Right lobe of liver (tissue), 6 donors: ENCODE measurements at places on chromosomes 2 and 18. TPM values are rescaled to one million over a fixed set of nuclear protein-coding genes. Genes with fewer than 3 reads are reported as not detected.

Gene CCDC85A
- 0.31 TPM for total RNA-seq

Gene BOK
- 119 TPM for total RNA-seq

Gene EPC2
- total RNA-seq, result 11.1 TPM

Gene C2orf76
- 4.0 TPM for total RNA-seq

Gene SP140
- 0.43 TPM for total RNA-seq

Gene NEU2
- not detected for total RNA-seq

Gene ASNSD1
- 19.5 TPM for total RNA-seq

Gene TMEM247
- total RNA-seq, result not detected

Gene ANKRD62
- not detected for total RNA-seq

Gene SLC5A7
- not detected for total RNA-seq

Gene TXNDC2
- total RNA-seq, result not detected

- H3K27me3 ChIP-seq, result peaks cover 20% of the 10 kb centered on the region
- no peaks in the 10 kb centered on the region for H3K36me3 ChIP-seq
- no peak overlapping the region for H3K4me3 ChIP-seq
- peaks cover 12% of the 10 kb centered on the region for H3K4me1 ChIP-seq
Measured at GRCh38 chr2:176097820-176098365, 1.7 kb upstream of the HOXD12 start.

DNA sequence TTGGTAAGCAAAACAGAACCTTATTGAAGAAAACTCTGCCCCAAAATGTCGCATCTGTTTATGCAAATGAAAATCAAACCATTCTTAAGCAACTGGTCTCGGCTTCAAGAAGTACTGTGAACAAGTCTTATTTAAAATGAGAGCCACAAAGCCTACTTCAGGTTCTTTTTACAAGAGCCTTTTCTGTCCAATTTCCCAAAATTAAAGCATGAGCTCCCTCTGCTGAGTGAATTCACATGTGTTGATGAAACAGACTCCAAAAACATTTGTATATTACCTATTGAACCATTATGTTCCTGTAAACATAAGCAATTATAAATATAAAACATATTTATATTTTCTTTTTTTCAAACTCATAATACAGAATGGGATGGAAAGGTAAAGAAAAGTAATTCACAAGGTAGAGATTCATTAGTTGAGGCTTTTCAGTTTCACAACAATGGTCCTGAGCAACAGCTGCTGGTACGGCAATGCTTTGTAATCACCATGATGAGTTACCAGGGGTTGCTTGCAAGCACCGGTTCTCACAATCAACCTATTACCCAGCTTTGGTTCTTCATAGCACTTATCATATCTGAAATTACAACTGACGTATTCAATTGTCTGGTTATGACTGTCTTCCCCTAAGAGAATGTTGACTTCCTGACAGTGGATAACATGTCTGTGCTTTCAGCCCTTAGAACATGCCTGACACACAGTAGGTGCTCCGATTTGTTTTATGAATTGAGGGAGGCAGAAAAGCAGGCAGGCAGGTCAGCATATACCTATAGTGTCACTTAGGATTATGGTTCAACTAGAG is 108.4 kb upstream of the BZW1 start:
- H3K4me1 ChIP-seq, result no peaks in the 10 kb centered on the region
- no peak overlapping the region for H3K4me3 ChIP-seq
- H3K27ac ChIP-seq, result no peak overlapping the region
- no peaks in the 10 kb centered on the region for H3K27me3 ChIP-seq
- no peak for DNase-seq
- no peaks in the 10 kb centered on the region for H3K36me3 ChIP-seq

- peaks cover 3% of the 10 kb centered on the region for H3K36me3 ChIP-seq
- no peak for DNase-seq
- H3K4me3 ChIP-seq, result no peak overlapping the region
- no peaks in the 10 kb centered on the region for H3K27me3 ChIP-seq
- peaks cover 14% of the 10 kb centered on the region for H3K4me1 ChIP-seq
- H3K27ac ChIP-seq, result no peak overlapping the region
Measured at GRCh38 chr2:53852532-53852931, 7.2 kb downstream of the GPR75 start.

DNA sequence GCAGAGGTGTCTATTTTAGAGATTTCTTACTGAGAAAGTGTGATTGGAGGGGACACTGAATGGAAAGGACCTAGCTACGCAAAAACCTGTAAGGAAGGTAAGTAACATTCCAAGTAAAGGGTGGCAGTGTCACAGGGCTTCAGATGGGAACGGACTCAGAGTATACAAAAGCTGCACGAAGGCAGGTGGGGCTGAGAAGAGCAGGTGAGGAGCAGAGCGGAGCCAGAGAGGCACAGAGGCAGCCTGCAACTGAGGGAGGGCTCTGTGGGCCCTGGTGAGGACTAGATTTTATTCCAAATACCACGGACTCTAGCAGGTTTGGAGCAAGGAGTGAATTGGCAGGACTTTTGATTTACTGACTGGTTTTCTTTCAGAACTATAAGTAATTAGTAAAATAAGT is 331.3 kb upstream of the PKDCC start:
- H3K36me3 ChIP-seq, result no peaks in the 10 kb centered on the region
- H3K4me1 ChIP-seq, result no peaks in the 10 kb centered on the region
- no peak for DNase-seq
- no peak overlapping the region for H3K27ac ChIP-seq
- no peaks in the 10 kb centered on the region for H3K27me3 ChIP-seq

DNA sequence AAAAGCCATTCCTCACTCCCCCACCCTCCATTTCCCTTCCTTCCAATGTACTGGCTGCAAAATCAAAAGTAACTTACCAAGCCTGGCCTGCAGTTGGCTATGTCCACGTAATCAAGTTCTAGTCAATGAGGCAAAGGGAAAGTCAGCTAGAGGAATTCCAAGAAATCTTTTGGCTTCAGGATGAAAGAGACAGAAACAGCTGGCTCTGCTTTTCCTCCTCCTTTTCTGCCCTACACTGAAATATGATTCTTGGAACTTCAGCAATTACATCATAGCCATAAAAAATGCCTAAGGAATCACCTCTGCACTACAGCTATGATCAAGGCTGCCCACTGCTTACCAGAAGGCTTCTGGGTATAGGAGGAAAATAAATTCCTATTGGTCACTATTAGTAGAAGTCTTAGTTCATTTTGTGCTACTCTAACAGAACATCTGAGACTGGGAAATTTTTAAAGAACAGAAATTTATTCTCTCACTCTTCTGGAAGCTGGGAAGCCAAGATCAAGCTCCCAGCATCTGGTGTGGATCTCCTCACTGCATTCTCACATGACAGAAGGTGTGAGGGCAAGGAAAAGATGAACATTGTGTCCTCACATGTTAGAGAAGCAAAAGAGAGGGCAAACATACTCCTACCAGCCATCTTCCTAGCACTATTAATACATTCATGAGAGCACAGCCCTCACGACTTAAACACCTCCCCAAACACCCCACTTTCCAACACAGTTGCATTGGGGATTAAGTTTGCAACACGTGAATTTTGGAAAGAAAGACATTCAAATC is 219.9 kb downstream of the TMX3 start:
- no peaks in the 10 kb centered on the region for H3K36me3 ChIP-seq
- H3K4me1 ChIP-seq, result no peaks in the 10 kb centered on the region
- H3K27me3 ChIP-seq, result no peaks in the 10 kb centered on the region
- H3K4me3 ChIP-seq, result no peak overlapping the region

DNA sequence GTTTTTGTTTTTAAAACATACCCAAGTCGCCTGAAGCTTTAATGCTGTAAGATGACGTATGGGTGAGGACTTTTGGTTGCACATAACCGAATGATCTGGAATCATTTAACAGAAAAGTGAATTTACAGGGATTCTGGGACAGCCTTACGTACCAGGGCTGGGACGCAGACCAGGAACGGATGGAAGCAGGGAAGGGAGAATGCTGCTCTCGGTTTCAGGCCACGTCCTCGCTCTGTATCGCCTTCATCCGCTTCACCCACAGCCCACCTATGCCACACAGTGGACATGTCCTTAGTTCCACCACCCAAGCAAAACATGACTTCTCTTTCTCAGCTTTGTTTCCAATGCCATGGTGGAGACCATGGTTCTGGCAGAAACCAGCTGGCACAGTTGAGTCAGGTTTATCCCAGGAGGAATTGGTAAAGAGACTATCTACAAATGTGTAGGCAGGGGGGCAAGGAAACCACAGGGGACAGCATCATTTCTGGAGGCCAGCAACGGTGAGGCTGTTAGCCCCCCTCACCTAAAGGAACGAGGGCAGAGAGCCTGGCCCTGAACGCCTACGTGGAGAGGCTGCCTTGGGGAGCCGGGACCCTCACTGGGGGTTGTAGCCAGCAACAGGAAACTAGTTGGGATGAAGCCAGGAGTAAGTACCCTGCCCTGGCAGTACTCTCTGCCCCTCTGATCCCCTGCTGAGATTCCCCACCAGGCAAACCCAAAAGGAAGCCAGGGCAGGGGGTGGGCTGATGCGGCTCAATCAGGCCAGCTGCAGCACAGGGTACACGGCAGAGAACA is 132.5 kb downstream of the NDUFA10 start:
- DNase-seq, result peak; percentile 35
- H3K27me3 ChIP-seq, result no peaks in the 10 kb centered on the region
- H3K4me1 ChIP-seq, result no peaks in the 10 kb centered on the region
- H3K4me3 ChIP-seq, result no peak overlapping the region

- no peaks in the 10 kb centered on the region for H3K27me3 ChIP-seq
- DNase-seq, result no peak
- H3K36me3 ChIP-seq, result no peaks in the 10 kb centered on the region
- H3K4me1 ChIP-seq, result peaks cover 41% of the 10 kb centered on the region
- H3K4me3 ChIP-seq, result no peak overlapping the region
Measured at GRCh38 chr2:95390881-95391321, 11.6 kb upstream of the FAHD2A start.

DNA sequence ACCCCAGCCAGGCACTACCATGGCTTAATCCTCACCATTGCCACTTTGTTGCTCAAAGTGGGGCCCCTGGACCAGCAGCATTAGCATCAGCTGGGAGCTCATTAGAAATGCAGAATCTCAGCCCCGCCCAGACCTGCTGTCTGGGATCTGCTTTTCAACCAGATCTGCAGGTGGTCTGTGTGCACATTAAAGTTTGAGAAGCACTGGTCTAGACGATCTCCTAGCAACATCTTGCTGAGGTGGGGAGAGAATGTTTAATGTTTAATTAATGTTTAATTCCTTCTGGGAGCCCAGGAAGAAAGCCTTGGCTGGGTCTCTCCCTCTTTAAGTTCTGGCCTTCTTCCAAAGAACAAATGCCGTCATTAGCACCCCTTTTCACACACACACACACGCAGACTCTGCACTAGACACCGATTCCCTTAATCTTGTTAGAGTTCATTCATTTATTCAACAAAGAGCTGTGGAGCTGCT is 53.7 kb downstream of the EDAR start:
- H3K4me3 ChIP-seq, result no peak overlapping the region
- H3K4me1 ChIP-seq, result no peaks in the 10 kb centered on the region
- no peak overlapping the region for H3K27ac ChIP-seq
- H3K36me3 ChIP-seq, result no peaks in the 10 kb centered on the region
- H3K27me3 ChIP-seq, result no peaks in the 10 kb centered on the region

GRCh38 chr2:10919771-10920621 is 8.3 kb downstream of the KCNF1 start:
- no peak overlapping the region for H3K4me3 ChIP-seq
- no peak for DNase-seq
- no peaks in the 10 kb centered on the region for H3K4me1 ChIP-seq
- no peak overlapping the region for H3K27ac ChIP-seq
- no peaks in the 10 kb centered on the region for H3K27me3 ChIP-seq

GRCh38 chr2:49129034-49129433 is 25.3 kb downstream of the FSHR start:
- no peaks in the 10 kb centered on the region for H3K4me1 ChIP-seq
- H3K27me3 ChIP-seq, result no peaks in the 10 kb centered on the region
- no peak overlapping the region for H3K4me3 ChIP-seq
- no peak overlapping the region for H3K27ac ChIP-seq
- no peak for DNase-seq

- H3K27ac ChIP-seq, result no peak overlapping the region
- no peaks in the 10 kb centered on the region for H3K27me3 ChIP-seq
- DNase-seq, result peak; percentile 28
- H3K36me3 ChIP-seq, result no peaks in the 10 kb centered on the region
- H3K4me3 ChIP-seq, result no peak overlapping the region
Measured at GRCh38 chr2:239533569-239534316, 132.9 kb upstream of the HDAC4 start.

- H3K36me3 ChIP-seq, result no peaks in the 10 kb centered on the region
- no peaks in the 10 kb centered on the region for H3K27me3 ChIP-seq
- no peak overlapping the region for H3K4me3 ChIP-seq
- peaks cover 10% of the 10 kb centered on the region for H3K4me1 ChIP-seq
- no peak for DNase-seq
Measured at GRCh38 chr2:234823877-234824376, 127.9 kb upstream of the SH3BP4 start.

- H3K4me1 ChIP-seq, result no peaks in the 10 kb centered on the region
- H3K27me3 ChIP-seq, result no peaks in the 10 kb centered on the region
- H3K4me3 ChIP-seq, result no peak overlapping the region
Measured at GRCh38 chr2:201280191-201281040, 20.1 kb downstream of the CASP8 start.

- no peak overlapping the region for H3K27ac ChIP-seq
- no peak for DNase-seq
- H3K4me1 ChIP-seq, result peaks cover 24% of the 10 kb centered on the region
- no peaks in the 10 kb centered on the region for H3K27me3 ChIP-seq
- H3K36me3 ChIP-seq, result no peaks in the 10 kb centered on the region
- H3K4me3 ChIP-seq, result no peak overlapping the region
Measured at GRCh38 chr2:15733867-15734673, 142.4 kb downstream of the DDX1 start.

DNA sequence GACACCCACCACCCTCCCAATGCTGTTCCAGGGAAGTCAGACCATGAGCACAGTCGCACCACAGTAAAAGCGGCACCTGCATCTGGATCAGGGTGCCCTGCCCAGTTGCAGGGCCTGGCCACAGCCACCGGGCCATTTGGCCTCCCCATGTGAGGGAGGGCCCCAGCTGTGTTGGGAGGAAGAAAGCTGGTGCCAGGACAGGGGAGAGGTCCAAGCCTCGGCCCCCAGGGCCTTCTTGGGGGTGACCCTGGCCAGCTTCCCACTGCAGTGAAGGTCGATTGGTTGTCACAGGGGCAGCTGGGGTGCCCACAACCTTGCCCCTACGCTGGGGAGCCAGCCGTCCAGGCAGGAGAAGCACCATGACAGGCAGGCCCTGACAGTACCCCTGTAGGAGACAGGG is 183.2 kb upstream of the RAB6C start:
- H3K36me3 ChIP-seq, result no peaks in the 10 kb centered on the region
- no peaks in the 10 kb centered on the region for H3K27me3 ChIP-seq
- H3K4me3 ChIP-seq, result no peak overlapping the region
- no peak overlapping the region for H3K27ac ChIP-seq
- H3K4me1 ChIP-seq, result no peaks in the 10 kb centered on the region

DNA sequence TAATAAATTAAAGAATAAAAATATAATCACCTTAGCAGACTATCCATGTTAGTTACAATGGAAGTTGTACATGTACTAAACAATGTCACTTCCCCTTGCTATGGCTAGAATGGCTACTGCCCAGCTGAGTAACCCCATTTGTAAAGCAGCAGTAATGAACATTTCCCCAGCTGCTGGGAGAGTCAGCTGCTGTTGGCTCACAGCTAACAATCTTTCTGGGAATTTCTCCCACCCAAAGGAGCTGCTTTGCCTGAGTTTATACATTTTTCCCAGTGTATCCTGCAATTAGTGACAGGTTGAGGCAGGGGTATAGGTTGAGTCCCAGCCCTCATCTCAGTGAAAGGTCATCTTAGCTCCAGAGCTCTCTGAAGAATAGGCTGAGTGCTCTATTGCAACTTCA is 665.6 kb upstream of the KLHL29 start:
- no peak overlapping the region for H3K27ac ChIP-seq
- no peaks in the 10 kb centered on the region for H3K4me1 ChIP-seq
- H3K4me3 ChIP-seq, result no peak overlapping the region
- H3K36me3 ChIP-seq, result no peaks in the 10 kb centered on the region

GRCh38 chr2:204407204-204408014 is 137.9 kb upstream of the PARD3B start:
- no peak overlapping the region for H3K27ac ChIP-seq
- peak; percentile 43 for DNase-seq
- no peak overlapping the region for H3K4me3 ChIP-seq
- no peaks in the 10 kb centered on the region for H3K36me3 ChIP-seq
- H3K27me3 ChIP-seq, result no peaks in the 10 kb centered on the region
